ENCODE measurements at places on chromosomes 1 and 21. TPM values are rescaled to one million over a fixed set of nuclear protein-coding genes. Genes with fewer than 3 reads are reported as not detected.

DNA sequence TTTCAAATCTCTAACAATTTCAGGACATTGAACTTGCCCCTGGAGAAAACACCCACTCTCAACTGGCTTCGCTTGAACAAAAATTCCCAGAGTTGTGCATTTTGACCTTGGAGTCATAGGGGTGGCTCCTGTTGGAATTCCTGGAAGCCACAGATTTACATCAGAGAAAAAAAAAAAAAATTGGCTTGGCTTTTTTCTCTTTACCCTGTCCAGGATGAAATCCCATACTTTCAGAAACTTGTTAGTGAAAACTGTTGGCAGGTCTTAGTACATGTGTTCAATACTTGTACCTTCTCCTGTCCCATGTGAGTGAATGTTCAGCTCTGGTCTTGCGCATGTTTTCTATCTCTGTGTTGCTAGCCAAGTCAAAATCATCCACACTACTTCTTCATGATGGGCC lies 228.8 kb downstream of the TGFB2 start:
- H3K27ac ChIP-seq, result no peak overlapping the region
- H3K4me1 ChIP-seq, result no peaks in the 10 kb centered on the region
- H3K4me3 ChIP-seq, result no peak overlapping the region

GRCh38 chr1:163054181-163054591 lies 15.0 kb upstream of the RGS4 start:
- no peak for DNase-seq
- H3K27ac ChIP-seq, result no peak overlapping the region
- H3K4me1 ChIP-seq, result no peaks in the 10 kb centered on the region
- no peaks in the 10 kb centered on the region for H3K36me3 ChIP-seq
- H3K4me3 ChIP-seq, result no peak overlapping the region
- H3K27me3 ChIP-seq, result no peaks in the 10 kb centered on the region

DNA sequence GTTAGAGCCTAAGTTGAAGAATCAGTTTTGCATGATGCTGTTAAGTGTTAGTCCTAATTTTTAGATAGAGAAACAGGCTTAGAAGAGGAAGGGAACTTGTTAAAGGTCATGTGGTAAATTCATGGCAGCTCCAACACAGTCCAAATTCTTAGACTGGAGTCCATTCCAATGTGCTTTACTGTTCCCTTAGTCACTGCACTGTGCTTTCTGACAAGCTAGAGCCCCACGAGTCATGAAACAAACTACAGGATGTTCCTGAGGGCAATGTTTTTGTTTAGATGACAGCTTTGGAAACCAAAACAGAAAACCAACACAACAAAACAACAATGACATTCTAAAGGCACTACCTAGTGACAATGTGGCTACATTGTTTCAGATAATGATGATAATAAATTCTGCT lies 23.1 kb upstream of the RGS4 start:
- no peak for DNase-seq
- H3K27ac ChIP-seq, result no peak overlapping the region
- no peaks in the 10 kb centered on the region for H3K27me3 ChIP-seq
- H3K4me3 ChIP-seq, result no peak overlapping the region
- no peaks in the 10 kb centered on the region for H3K4me1 ChIP-seq
- H3K36me3 ChIP-seq, result no peaks in the 10 kb centered on the region

GRCh38 chr1:2965676-2966075 lies 55.6 kb upstream of the ACTRT2 start:
- no peak overlapping the region for H3K4me3 ChIP-seq
- H3K36me3 ChIP-seq, result no peaks in the 10 kb centered on the region
- H3K27me3 ChIP-seq, result no peaks in the 10 kb centered on the region
- H3K27ac ChIP-seq, result no peak overlapping the region
- no peak for DNase-seq

DNA sequence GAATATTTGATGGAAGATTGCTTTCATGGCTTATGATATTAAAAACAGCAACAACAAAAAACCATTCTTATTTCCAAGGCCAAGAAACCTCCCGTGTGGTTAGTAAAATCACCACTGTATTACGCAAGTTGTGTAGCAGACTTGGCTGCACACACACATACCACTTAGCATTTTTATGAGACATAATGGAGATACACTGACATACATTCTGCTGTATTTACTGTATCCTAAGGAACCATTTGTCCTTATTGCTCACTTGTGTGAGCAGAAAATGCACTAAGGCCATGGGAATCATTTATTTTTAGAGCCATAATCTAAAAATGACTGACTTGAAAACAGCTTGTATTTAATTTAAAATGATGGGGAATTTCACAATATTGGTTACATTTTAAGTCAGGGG lies 584 bp upstream of the C1orf141 start:
- no peaks in the 10 kb centered on the region for H3K27me3 ChIP-seq
- H3K4me3 ChIP-seq, result no peak overlapping the region
- no peaks in the 10 kb centered on the region for H3K36me3 ChIP-seq

GRCh38 chr1:212212906-212213305 lies 72.3 kb upstream of the PPP2R5A start:
- H3K27me3 ChIP-seq, result no peaks in the 10 kb centered on the region
- no peak for DNase-seq

- H3K4me3 ChIP-seq, result no peak overlapping the region
- H3K27ac ChIP-seq, result no peak overlapping the region
- H3K27me3 ChIP-seq, result no peaks in the 10 kb centered on the region
- no peaks in the 10 kb centered on the region for H3K36me3 ChIP-seq
These were observed 58.4 kb downstream of the FHAD1 start for GRCh38 chr1:15305468-15305770.

DNA sequence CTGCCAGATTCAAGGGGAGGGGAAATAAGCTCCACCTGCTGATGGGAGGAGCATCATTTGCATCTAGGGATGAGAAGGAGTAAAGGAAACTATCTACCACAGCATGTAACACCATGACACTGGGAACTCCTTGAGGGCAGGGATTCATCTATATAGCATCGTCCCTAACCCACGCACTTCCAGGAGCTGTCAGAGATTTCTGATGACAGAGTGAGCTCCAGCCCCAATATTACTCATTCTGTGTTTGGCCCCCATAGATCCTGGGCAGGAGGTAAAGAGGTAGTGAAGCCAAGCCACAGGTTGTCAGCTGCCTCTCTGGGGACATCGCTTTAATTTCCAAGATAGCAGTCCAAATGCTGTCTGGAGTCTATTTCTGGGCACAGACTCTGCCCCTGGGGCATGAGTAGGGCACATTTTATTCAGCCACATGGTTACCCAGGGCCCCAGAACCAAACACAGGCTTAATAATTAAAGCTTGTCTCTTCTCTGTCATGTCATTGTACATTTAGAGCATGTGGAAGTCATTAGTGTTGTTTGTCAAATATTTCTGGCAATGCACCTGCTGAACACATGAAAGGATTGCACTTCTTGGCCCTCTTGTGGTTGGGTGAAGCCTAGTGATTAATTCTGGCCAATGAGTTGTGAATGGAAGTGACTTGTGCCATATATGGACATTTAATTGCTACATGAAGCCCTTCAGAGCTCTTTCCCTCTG lies 105.9 kb upstream of the POU3F1 start:
- no peak overlapping the region for H3K27ac ChIP-seq
- no peaks in the 10 kb centered on the region for H3K36me3 ChIP-seq
- no peak overlapping the region for H3K4me3 ChIP-seq
- H3K4me1 ChIP-seq, result no peaks in the 10 kb centered on the region

DNA sequence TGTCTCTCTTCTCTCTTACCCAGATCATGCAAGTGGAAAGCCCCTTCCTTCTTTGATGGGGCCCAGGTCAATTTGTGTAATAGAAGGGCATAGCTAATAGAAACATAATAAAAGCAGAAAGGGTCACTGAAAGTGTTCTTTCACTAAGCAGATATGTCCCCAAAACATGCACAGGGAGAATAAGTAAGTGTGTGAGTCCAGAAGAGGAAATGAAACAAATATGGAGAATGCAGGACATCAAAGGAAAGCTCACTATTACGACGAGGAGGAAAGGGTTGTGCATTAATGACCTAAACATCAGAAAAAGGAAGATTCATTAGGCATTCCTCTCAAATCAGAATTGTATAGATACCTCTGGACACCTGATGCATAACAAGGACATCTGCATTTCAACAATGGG lies 81.4 kb upstream of the SMYD2 start:
- H3K4me1 ChIP-seq, result no peaks in the 10 kb centered on the region
- no peak overlapping the region for H3K4me3 ChIP-seq
- no peak for DNase-seq
- no peaks in the 10 kb centered on the region for H3K36me3 ChIP-seq
- no peak overlapping the region for H3K27ac ChIP-seq
- H3K27me3 ChIP-seq, result no peaks in the 10 kb centered on the region

DNA sequence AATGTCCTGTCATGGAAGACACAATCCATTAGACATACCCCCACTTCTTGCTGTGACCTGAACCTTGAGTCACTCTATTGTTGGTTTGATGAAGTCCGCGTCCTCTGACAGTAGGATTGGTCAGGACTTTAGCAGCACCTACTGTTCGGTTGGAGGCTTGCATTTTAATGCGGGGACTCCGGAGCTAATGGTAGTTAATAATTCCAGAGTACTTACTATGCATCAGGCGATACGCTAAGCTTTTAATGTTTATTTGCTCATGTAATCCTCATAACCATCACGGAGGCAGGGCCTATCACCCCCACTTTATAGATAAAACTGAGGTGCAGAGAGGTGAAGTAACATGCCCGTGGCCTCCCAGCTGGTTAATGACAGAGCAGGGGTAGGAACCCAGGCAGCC lies 7.9 kb upstream of the ELF3 start:
- H3K4me1 ChIP-seq, result no peaks in the 10 kb centered on the region
- no peak for DNase-seq
- no peaks in the 10 kb centered on the region for H3K27me3 ChIP-seq

DNA sequence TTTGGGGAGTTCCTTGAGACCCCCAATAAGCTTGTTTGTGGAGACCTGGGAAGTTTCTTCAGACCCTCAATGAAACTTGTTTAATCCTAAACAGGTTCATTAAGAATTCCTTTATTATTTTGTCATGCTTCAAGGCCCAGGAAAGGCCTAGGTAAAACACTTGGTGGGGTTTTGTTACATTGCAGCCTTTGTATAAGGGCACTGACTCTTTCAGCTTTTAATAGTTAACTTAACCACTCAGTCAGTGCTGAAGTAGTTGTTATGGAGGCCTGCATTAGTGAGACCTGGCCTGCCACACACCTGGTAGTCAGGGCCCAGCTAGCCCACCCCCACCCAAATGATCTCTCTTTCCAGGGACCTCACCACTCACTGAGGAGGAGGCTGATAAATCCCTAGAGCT lies 103.7 kb downstream of the FCRL5 start:
- H3K4me3 ChIP-seq, result no peak overlapping the region
- H3K27ac ChIP-seq, result no peak overlapping the region
- no peaks in the 10 kb centered on the region for H3K27me3 ChIP-seq
- H3K4me1 ChIP-seq, result no peaks in the 10 kb centered on the region

DNA sequence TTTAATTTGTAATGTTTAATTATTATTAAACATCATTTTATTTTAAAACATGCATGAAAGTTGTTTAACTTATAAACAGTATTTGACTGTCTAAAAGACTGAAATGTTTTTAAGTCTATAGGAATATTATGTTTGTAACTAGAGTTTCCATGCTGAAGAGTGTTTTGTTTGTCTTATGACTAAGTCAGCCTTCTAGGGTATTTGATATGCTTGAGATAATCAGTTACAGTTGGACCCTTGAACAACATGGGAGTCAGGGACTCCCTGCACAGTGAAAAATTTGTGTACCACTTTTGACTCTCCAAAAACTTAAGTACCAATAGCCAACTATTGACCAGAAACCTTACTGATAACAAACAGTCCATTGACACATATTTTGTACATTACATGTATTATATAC lies 45.5 kb upstream of the KANK4 start:
- H3K4me3 ChIP-seq, result no peak overlapping the region
- no peaks in the 10 kb centered on the region for H3K27me3 ChIP-seq
- DNase-seq, result no peak
- H3K4me1 ChIP-seq, result peaks cover 4% of the 10 kb centered on the region
- no peak overlapping the region for H3K27ac ChIP-seq
- H3K36me3 ChIP-seq, result no peaks in the 10 kb centered on the region

DNA sequence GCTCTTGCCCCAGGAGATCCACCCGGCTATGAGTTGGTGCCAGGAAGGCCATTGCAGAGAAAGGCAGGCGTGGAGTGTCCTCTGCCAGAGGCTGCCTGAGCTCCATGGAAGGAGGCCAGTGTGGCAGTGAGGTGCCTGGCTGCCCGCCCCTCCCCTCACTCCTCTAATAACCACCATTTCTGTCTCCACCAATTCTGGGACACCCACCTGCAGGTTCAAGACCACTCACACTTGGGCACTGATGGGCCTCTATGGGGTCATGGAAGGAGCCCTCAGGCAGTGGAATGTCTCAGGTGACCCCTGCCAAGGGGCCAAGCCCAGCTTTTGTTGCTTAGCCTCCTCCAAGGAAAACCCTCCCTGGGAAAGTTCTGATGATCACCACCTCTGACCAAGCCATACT lies 731.6 kb downstream of the MATN1 start:
- H3K27me3 ChIP-seq, result peaks cover 6% of the 10 kb centered on the region
- DNase-seq, result no peak

- no peaks in the 10 kb centered on the region for H3K4me1 ChIP-seq
- no peaks in the 10 kb centered on the region for H3K27me3 ChIP-seq
- H3K27ac ChIP-seq, result no peak overlapping the region
These were observed 163.9 kb downstream of the ST6GALNAC5 start for GRCh38 chr1:77031106-77031662.

The PRPF38B gene
- total RNA-seq, result 21.3 TPM

The LPAR3 gene
- 12.8 TPM for total RNA-seq

The ABCD3 gene
- total RNA-seq, result 35.0 TPM

The LIN28A gene
- not detected for total RNA-seq

The PDZK1IP1 gene
- total RNA-seq, result 26.6 TPM

The FCGR3B gene
- total RNA-seq, result 0.31 TPM

The KRTAP10-3 gene
- total RNA-seq, result not detected

The DDI2 gene
- 16.8 TPM for total RNA-seq

The AADACL4 gene
- not detected for total RNA-seq

The SLC16A4 gene
- total RNA-seq, result 1.8 TPM

The CNIH4 gene
- total RNA-seq, result 8.0 TPM

The CELF3 gene
- total RNA-seq, result 8.6 TPM

The OXCT2 gene
- 0.59 TPM for total RNA-seq

The KTI12 gene
- total RNA-seq, result 2.7 TPM

The CLCA2 gene
- total RNA-seq, result not detected
